ENCODE measurements at places on chromosomes 16 and 17. TPM values are rescaled to one million over a fixed set of nuclear protein-coding genes. Genes with fewer than 3 reads are reported as not detected.

GRCh38 chr16:10625595-10626357, 45.4 kb upstream of the EMP2 start:
- no peaks in the 10 kb centered on the region for H3K27me3 ChIP-seq
- H3K27ac ChIP-seq, result peak overlapping the region; percentile 8
- H3K36me3 ChIP-seq, result no peaks in the 10 kb centered on the region
- H3K4me1 ChIP-seq, result no peaks in the 10 kb centered on the region

DNA sequence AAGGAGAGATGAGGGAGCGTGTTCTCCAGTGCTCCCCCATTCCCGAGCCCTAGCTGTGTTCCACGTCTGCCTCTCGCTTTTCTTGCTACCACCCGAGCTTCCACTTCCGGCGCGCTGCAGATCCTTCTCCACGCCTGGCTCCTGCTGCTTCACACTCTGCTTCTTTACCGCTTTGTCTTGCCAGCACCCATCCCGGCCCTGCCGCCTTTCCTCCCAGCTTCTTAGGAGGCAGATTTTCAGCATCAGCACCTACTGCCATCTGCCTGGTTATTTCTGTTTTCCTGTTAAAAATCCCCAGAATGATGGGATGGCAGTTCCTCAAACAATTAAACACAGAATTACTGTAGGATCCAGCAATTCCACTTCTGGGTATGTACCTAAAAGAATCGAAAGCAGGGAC, 64.7 kb downstream of the ELAC2 start:
- no peaks in the 10 kb centered on the region for H3K36me3 ChIP-seq
- no peak overlapping the region for H3K4me3 ChIP-seq

GRCh38 chr16:57500578-57501111, 14.4 kb upstream of the DOK4 start:
- H3K36me3 ChIP-seq, result no peaks in the 10 kb centered on the region
- H3K4me3 ChIP-seq, result no peak overlapping the region
- H3K27me3 ChIP-seq, result no peaks in the 10 kb centered on the region
- peak; percentile 68 for DNase-seq

GRCh38 chr17:7046127-7046724, 2.3 kb upstream of the SLC16A11 start:
- H3K27ac ChIP-seq, result peak overlapping the region; percentile 68
- H3K27me3 ChIP-seq, result peaks cover 60% of the 10 kb centered on the region
- H3K4me1 ChIP-seq, result peaks cover 41% of the 10 kb centered on the region
- DNase-seq, result peak; percentile 86
- peak overlapping the region; percentile 6 for H3K4me3 ChIP-seq
- no peaks in the 10 kb centered on the region for H3K36me3 ChIP-seq

DNA sequence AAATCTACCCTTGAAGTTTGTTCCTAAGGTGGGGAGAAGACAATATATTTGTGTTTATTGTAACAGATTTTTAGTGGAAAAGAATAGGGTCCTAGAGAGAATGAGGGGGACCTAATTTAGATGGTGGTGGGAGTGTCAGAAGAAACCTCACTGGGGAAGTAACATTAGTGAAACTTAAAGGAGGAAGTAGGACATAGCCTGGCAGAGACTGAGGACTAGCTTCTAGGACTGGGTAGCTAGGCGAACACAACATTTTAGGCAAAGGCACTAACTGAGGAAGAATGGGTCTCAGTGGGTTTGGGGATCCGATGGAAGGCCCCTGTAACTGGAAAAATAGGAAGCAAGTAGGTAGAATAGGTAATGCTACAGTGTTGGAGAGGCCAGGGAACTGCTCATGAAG, 4.2 kb upstream of the ARL2BP start:
- no peaks in the 10 kb centered on the region for H3K36me3 ChIP-seq
- peaks cover under 1% of the 10 kb centered on the region for H3K4me1 ChIP-seq
- DNase-seq, result no peak
- H3K27me3 ChIP-seq, result no peaks in the 10 kb centered on the region

GRCh38 chr16:84928679-84929420, 82.5 kb downstream of the ZDHHC7 start:
- peaks cover 20% of the 10 kb centered on the region for H3K27me3 ChIP-seq
- no peak overlapping the region for H3K4me3 ChIP-seq
- no peak overlapping the region for H3K27ac ChIP-seq
- DNase-seq, result no peak

GRCh38 chr17:76671123-76671911, 27.8 kb upstream of the ST6GALNAC1 start:
- peak; percentile 100 for DNase-seq
- H3K4me3 ChIP-seq, result peak overlapping the region; percentile 60
- peaks cover 21% of the 10 kb centered on the region for H3K4me1 ChIP-seq
- H3K27ac ChIP-seq, result peak overlapping the region; percentile 88
- no peaks in the 10 kb centered on the region for H3K27me3 ChIP-seq

DNA sequence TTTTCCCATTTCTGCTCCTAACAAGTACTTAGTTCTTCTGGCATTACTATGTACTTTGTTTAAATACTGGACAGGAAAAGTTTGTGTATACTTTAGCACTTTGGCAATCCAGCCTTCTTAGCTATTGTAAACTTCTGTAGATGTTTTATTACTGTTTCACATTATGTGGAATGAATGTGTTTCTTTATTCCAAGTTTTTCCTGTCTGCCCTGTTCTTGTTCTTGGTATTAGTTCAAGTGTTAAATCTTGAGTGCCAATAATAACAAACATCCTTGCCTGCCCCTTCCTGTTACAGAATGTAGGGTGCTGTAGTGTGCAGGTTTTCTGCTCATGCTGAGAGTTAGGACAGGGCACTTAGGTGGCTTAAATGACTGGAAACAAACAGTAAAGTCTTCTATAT, 7.3 kb upstream of the CAPNS2 start:
- H3K27ac ChIP-seq, result peak overlapping the region; percentile 28
- H3K4me1 ChIP-seq, result no peaks in the 10 kb centered on the region
- DNase-seq, result no peak
- no peaks in the 10 kb centered on the region for H3K27me3 ChIP-seq
- H3K4me3 ChIP-seq, result no peak overlapping the region

- no peaks in the 10 kb centered on the region for H3K36me3 ChIP-seq
- H3K4me3 ChIP-seq, result peak overlapping the region; percentile 47
- no peak for DNase-seq
Measured at GRCh38 chr16:10386517-10387100, 748 bp downstream of the ATF7IP2 start.

DNA sequence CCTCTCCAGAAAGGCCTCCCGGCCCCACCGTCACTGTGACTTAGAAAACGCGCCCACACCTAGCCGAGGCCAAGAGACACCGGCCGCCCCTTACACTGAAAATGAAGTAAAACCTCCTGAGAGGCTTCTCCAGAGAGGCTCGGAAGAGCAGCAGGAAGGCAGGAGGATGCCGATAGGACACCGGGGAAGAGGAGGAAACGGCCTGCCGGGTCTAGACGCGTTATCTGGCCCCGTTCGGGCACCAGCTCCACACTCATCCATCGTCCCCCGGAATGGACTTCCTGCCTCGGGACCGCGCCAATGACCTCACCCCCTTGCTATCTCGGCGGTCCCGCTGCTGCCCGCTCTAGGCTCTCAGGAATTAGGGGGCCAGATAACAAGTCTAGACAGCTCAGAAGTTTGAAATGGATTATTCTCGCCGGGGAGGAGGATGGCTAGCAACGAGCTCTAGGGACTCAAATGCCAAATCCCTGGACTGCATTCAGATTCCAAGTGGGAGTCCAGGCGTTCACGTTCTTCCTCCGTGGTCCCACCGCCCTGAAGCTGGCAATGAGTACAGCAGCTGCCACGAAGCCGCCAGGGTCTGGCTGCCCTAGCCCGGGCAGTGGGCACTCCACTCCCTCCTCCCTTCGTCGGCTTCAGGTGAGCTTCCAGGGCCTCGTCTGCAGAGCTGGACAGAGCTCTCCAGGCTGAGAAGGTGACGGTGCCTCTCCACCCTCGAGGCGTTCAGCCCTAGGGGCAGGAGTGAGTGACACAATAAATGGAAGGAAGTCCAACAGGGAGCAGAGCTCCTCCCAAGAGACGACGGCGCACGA, 350.9 kb downstream of the FOXL1 start:
- peak; percentile 48 for DNase-seq
- H3K4me3 ChIP-seq, result no peak overlapping the region
- H3K27ac ChIP-seq, result no peak overlapping the region
- peaks cover 4% of the 10 kb centered on the region for H3K4me1 ChIP-seq
- H3K36me3 ChIP-seq, result no peaks in the 10 kb centered on the region

DNA sequence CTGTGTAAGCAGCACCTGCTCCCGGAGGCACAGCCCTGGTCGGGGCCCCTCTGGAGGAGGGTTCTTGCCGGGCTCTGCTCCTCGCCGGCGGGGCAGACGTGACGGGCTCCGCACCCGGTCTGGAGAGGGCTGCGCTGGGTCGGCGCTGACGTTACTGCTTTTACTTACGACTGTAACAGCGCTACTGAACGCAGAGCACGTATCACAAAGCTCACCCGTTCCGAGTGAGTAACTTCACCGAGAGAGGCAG, 1.3 kb upstream of the RAB40C start:
- H3K4me1 ChIP-seq, result peaks cover 41% of the 10 kb centered on the region
- H3K36me3 ChIP-seq, result no peaks in the 10 kb centered on the region
- peak overlapping the region; percentile 68 for H3K4me3 ChIP-seq
- H3K27ac ChIP-seq, result peak overlapping the region; percentile 98

GRCh38 chr16:89121691-89122321, 28.2 kb downstream of the ACSF3 start:
- no peaks in the 10 kb centered on the region for H3K27me3 ChIP-seq
- no peak overlapping the region for H3K4me3 ChIP-seq
- no peaks in the 10 kb centered on the region for H3K4me1 ChIP-seq
- H3K36me3 ChIP-seq, result no peaks in the 10 kb centered on the region
- DNase-seq, result no peak
- H3K27ac ChIP-seq, result peak overlapping the region; percentile 50

DNA sequence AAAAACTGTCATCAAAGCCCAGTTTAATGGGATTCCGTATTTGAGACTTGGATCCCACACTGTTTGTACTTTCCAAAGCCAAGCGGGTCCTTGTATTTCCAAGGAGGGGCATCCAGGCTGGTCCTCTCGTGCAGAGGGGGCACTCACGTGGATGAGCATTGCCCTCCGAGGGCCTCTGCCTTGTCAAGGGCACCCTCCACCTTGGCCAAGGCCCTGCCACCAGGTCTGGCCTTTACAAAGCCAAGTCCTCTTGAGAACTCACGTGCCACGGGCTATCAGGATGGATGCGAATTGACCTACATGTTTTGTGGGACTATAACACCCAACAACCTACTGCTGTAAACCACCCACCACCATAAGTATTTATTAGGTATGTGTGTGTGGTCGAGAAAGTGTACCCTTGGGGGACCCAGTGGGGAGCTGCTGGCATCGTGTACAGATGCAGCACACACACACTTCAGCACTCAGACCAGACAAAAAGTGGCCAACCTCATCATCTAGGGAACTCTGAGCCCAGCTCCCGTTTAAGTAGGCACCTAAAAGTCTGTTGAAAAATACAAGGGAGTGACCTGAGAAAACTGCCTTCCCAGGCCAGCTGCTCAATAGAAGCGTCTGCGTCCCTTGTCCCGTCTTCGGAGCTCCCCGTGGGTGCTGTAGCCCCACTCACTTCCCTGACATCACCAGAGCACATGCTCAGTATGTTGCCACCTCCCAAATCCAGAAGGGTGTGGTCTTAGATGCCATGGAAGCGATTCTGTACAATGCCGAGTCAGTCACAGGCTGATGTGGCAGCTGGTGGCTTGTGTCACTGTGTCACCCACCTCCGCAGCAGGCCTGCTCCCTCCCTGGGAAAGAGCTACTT, 12.9 kb downstream of the MAP1LC3B start:
- H3K4me3 ChIP-seq, result no peak overlapping the region
- peaks cover 24% of the 10 kb centered on the region for H3K4me1 ChIP-seq
- H3K36me3 ChIP-seq, result peaks cover 84% of the 10 kb centered on the region
- no peak overlapping the region for H3K27ac ChIP-seq
- no peaks in the 10 kb centered on the region for H3K27me3 ChIP-seq

GRCh38 chr16:72970656-72971055, 77.3 kb downstream of the ZFHX3 start:
- H3K4me3 ChIP-seq, result no peak overlapping the region
- H3K4me1 ChIP-seq, result no peaks in the 10 kb centered on the region
- H3K27ac ChIP-seq, result no peak overlapping the region

DNA sequence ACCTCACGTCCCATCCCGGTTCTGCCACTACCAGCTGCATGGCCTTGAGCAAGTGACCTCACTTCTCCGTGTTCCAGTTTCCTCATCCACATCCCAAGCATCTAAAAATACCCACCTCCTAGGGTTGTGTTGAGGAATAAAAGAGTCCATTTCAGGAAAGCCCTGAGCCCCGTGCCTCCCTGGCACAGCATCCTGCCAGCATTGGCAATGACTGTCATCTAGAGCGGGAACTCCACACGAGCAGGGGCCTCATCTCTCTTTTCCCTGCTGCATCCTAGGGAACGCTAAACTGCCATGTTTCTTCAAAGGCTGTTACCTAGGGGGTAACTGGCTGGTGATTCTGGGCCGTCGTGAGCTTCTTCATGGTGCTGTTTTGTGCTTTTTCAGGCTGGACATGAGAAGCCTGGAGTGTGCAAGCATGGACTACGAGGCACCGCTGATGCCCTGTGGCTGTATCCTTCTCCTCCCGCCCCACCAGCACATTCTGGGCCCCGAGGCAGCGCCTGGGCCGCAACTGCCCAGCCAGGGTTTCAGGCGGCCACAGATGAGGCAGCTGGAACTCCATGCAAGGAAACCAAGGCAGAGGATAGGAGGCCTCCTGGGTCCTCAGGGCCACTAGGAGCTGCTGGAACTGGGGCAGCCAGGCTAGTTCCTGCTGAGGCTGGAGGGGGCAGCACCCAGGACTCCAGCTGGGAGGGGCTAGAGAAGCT, 221.4 kb downstream of the KATNIP start:
- no peak overlapping the region for H3K27ac ChIP-seq
- no peaks in the 10 kb centered on the region for H3K36me3 ChIP-seq
- DNase-seq, result no peak
- no peaks in the 10 kb centered on the region for H3K4me1 ChIP-seq
- H3K27me3 ChIP-seq, result no peaks in the 10 kb centered on the region
- H3K4me3 ChIP-seq, result no peak overlapping the region

DNA sequence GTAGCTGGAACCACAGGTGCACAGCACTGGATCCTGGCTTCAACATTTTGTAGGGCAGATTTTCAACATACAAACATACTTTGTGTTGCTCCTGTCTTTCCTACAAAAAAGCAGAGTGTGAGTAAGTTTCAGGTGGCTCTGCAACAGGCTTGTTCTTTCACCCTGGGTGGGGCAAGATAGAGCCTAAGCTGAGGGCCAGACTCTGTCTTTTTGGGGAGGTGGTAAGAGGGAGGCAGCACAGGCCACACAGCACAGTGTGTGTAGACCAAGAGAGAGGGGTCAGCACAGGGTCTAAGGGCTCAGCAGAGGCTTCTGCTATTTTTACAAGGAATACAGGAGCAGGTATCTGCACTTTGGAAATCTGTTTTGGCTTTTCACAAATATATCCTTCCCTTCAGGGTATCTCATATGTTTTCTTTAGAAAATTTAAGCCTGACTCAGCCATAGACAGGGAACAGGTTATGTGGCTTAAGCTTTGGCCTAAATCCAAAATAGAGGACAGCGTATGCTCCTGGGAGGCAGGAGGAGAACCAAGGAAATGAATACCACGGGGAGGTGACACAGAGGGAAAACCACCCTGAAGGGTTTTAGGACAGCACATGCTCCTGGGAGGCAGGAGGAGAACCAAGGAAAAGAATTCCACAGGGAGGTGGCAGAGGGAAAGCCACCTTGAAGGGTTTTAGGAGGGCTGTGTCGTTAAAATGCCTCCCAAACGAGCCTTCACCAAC, 21.6 kb downstream of the EMC8 start:
- H3K27me3 ChIP-seq, result no peaks in the 10 kb centered on the region
- peaks cover 19% of the 10 kb centered on the region for H3K4me1 ChIP-seq
- no peaks in the 10 kb centered on the region for H3K36me3 ChIP-seq

ANKFY1 gene
- 76.9 TPM for total RNA-seq

EPN3 gene
- total RNA-seq, result 6.4 TPM

NACA2 gene
- not detected for total RNA-seq

ECI1 gene
- 47.3 TPM for total RNA-seq

KRTAP9-4 gene
- total RNA-seq, result not detected

PPL gene
- total RNA-seq, result 77.1 TPM

KRT13 gene
- 10.8 TPM for total RNA-seq

ITGAD gene
- total RNA-seq, result 0.35 TPM

CACNG5 gene
- not detected for total RNA-seq

FBXL16 gene
- 5.7 TPM for total RNA-seq

NT5M gene
- total RNA-seq, result 1.6 TPM
